Right ventricle myocardium inferior (tissue), 1 donor: ENCODE measurements at places on chromosomes 6 and 20. TPM values are rescaled to one million over a fixed set of nuclear protein-coding genes. Genes with fewer than 3 reads are reported as not detected.
A peak's percentile ranks its signal among the peaks of the same experiment; 100 is the strongest.

Gene ZNF391
- 0.89 TPM for total RNA-seq

GRCh38 chr6:167548451-167548850 lies 223.6 kb downstream of the TTLL2 start:
- no peak for DNase-seq

GRCh38 chr20:50464026-50464724 lies 46.0 kb upstream of the PTPN1 start:
- DNase-seq, result peak; percentile 73

GRCh38 chr6:169891846-169892245 lies 140.4 kb downstream of the ERMARD start:
- DNase-seq, result no peak

Gene OTOR
- total RNA-seq, result not detected

Gene LPIN3
- 18.1 TPM for total RNA-seq

DNA sequence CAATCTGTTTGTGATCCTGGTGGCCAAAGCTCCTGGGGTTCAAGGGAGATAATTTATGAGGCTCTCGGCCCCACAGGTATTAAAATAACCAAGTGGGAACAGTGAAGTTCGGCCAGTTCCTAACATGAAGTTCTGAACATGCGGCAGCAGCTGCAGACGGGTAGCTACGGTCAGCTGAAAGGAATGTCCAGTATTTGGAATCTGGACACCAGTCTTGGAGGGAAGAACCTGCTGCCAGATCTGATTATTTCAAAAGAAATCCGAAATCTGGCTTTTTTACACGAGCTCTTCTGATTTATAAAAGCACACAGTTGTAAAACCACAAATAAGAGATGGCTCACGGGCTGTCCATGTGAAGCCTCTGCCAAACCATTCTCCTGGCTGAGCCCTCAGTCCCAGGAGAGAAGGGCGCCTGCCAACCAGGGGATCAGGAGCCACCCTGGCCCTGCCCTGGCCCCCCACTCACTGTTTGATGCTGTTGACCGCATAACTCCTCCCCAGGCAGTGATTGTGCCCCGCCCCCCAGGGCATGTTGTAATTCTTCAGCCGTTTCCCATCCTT lies 28.2 kb upstream of the KCNB1 start:
- DNase-seq, result peak; percentile 70

Gene RBBP8NL
- not detected for total RNA-seq

Gene LAMA4
- 83.0 TPM for total RNA-seq

Gene CASS4
- 0.41 TPM for total RNA-seq

GRCh38 chr6:136398453-136398852 lies 108.8 kb upstream of the BCLAF1 start:
- DNase-seq, result no peak

DNA sequence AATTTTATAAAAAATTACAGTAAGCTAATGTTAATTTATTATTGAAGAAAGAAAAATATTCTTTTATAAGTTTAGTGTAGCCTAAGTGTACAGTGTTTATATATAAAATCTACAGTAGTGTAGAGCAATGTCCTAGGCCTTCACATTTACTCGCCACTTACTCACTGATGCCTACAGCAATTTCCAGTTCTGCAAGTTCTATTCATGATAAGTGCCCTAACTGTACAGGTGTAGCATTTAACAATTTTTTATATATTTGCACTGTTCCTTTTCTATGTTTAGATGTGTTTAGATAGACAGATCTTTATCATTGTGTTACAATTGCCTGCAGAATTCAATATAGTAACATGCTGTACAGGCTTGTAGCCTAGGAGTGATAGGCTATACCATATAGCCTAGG lies 80.1 kb upstream of the HDAC2 start:
- no peak for DNase-seq
